ENCODE measurements at places on chromosomes 12 and 14.

DNA sequence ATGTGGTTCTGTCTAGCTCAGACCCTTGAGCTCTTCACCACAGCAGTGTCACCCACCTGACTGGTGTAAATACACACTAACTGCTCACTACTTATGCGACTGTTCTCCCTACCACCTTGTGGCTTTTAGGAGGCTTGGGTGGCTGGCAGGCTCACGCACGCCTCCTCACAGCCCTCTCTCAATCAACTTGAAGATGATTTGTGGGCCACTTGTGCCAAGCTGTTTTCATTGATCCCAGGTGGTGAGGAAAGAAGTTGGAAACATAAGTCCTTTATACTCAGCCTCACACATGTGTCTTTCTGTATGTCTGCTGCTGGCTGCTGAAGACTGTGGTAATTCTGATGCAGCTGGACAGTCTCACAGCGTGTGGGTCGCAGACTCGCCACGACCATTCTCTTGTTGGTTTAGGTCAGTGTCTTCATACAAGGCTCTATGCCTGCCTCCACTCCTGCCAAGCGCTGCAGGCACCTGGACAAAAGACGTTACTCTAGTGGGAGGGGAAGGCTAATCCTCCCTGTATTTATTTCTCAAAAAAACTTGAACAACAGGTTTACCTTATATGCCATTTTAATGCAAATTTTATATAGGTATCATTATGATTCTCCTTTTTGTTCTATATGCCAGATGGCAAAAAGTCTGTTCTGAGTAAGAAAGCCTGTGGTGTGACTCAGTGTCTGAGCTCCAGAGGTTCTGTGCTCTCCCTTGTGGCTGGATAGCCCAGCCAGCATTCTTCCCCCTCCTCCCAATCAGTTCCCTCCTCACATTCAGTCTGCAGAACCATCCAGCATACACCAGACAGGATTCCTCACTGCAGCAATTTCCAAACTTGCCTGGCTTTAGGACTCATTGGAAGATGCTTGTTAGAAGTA is 115.6 kb downstream of the DIP2B start:
- no peak for DNase-seq

DNA sequence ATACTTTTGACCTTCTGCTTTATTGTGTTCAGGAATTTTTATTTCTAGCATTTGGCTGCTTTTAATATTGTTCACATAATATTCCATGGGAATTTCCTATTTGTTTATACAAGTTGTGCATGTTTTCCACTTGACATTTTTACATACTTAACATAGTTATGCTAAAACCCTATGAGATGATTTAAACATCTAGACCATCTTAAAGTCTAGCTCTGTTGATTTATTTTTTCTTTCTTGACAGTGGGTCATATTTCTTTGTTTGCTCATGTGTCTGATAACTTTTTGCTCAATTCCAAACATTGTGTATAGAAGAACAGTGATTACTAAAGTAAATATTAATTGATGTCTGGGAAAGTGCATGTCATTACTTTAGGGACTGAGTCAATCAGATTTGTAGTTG is 202.1 kb upstream of the PDZRN4 start:
- no peak for DNase-seq

GRCh38 chr12:122356192-122356635 is 66.3 kb downstream of the CLIP1 start:
- DNase-seq = peak; percentile 65

- no peak for DNase-seq
Observed at GRCh38 chr12:58081488-58081887, 140.1 kb downstream of the ATP23 start.

- DNase-seq = no peak
Observed at GRCh38 chr14:39381366-39381765, 50.9 kb downstream of the FBXO33 start.

DNA sequence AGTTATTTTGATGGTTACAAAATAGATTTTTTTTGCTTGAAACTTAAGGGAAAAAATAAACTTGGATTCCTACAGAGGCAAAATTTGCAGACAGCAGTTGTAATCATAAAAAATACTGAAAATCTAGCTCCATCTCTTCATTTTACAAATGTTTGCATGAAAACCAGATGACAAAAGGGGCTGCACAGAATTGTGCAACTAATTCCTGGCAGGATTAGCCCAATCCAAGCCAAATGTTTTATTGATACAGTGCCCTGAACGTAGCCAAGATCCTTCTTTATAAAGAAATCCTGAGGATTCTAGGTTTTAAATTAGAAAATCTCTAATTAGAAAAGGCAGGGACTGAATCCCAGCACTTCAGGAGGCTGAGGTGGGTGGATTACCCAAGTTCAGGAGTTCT is 356.4 kb upstream of the SEL1L start:
- DNase-seq = no peak

DNA sequence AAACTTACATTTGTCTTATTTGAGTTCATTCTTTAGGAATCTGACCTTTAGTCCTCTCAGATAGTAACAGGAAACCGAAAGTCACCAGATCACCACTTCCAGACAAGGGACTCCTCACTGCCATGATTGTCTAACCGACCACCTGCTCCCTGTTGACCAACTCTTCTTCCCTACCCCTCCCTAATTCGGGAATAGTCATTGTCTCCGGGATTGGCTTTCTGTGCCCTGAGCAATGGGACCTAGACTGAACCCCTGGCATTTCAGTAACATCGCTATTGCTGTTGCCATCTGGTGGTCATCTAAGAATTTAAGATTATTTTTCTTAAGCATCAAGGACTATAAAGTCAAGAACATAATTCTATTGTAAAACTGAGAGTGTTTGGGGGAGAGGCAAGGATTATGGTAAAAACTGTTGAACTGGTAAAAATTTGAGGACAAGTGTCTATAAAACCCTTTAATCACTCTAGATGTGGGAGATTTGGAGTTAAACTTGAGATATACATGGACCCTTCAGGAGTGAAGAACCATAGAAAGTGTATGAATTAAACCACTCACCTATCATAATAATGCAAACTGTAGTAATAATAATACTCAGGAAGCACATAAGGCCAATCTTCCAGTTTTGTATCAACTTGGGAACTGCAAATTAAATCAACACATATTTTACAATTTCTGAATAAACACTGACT is 6.3 kb downstream of the CLEC2A start:
- DNase-seq = peak; percentile 26

- DNase-seq = no peak
Observed at GRCh38 chr14:36130186-36130585, 46.3 kb downstream of the PTCSC3 start.

- no peak for DNase-seq
Observed at GRCh38 chr14:21090194-21090939, 8.1 kb downstream of the ZNF219 start.

GRCh38 chr12:38155526-38156496 is 160.8 kb upstream of the ALG10B start:
- no peak for DNase-seq

GRCh38 chr12:12510141-12510540 is 52.5 kb downstream of the DUSP16 start:
- DNase-seq = no peak

DNA sequence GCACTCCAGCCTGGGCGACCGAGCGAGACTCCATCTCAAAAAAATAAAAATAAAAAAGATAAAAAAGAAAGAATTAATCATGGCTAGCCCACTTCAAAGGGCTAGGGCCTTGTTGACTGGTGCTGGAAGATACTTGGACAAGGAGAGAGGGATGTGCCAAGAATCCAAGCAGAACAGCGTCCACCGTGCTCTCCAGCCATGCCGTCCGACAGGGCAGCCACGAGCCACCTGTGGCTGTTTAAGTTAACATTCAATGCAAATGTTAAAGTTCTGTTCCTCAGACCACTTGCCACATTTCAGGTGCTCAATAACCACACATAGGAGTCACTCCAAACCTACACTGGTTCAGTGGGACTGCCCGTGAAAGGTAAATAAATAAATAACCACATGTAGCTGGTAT is 21.4 kb downstream of the SLC6A13 start:
- DNase-seq = no peak

GRCh38 chr14:22579881-22580280 is 9.1 kb downstream of the DAD1 start:
- DNase-seq = no peak

DNA sequence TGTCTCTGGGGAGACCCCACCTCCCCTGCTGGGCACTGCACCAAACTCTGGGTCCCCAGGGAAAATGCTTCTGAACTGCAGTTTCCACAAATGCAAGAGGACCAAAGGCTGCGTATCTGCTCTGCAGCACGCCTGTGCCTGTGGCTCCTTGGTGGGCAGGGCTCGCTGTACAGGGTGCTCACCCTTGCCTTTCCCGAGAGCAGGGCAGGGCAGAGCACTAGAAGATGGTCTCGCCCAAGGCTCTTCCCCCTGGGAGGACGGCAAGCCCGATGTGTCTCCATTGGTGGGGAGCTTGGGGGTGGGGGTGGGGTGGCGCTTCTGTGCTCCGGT is 175.3 kb upstream of the RTL1 start:
- no peak for DNase-seq

DNA sequence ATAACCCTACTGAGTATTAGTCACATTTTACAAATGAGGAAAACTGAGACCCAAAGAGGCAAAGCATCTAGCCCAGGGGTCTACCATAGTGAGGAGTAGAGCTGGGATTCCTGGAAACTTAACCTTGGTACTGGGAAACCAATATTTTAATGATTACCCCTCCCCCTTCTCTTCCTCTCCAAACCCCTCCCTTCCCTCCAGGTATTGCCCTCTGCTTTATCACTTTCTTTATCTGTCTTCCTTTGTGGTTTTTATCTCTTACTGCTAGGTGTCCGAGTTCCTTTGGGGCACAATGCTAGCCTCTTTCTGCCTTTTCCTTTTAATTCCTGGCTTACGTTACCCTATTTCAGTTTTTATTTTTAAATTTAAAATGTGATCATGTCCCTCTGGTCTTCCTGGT is 2.8 kb downstream of the GABARAPL1 start:
- DNase-seq = no peak
